Posterior vena cava (tissue), 2 donors: ENCODE measurements at places on chromosomes 6 and 20.

DNA sequence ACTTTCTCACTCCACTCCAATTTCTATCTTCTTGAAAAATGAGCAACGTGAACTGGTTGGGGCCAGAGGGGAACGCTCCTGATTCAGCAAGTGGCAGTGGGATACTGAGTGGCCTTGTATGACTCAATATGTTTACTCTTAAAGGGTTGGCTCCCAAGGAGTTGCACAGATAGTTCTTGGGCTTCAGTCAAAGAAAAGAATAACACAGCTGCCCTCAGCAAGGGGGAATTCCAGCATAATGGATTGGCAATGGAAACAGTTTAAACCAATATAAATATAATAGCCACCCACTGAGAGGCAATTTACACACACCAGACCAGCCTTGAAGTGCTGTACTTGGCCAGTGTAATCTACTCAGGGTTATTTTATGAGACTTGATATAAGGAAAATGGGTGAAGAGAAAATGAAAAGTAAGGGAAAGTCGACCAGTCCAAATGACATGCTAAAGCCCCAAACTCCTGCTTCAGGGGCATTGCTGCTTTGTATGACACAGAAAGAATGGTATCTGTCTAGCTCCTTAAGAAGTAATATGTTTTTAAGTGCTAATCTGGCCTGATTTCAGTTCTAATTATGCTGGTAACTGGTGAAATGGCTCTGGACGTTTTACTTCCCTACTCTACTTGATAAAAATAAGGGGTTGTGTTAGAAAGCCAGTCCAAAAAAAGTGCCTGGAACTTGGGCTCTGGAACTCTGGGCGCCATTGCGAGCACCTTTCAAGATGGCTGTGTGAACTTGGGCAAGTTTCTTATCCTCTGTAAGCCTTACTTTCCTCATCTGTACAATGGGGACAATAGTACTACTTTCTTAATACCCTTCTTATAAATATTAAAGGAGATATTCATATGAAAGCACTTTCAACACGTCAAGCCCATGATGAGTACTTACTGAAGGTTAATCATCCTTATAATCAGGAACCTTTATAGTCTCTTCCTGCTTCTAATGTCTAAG is 712.9 kb upstream of the MAP3K7 start:
- no peak for DNase-seq

- DNase-seq, result peak; percentile 95
These were observed at the start of gene CD40 for GRCh38 chr20:46117704-46118467. TSS of gene CD40 (plus strand) at chr20:46118314. CDS start at chr20:46118344, 30 bp downstream.

GRCh38 chr6:37182736-37183590 is 13.0 kb downstream of the PIM1 start:
- DNase-seq, result no peak

DNA sequence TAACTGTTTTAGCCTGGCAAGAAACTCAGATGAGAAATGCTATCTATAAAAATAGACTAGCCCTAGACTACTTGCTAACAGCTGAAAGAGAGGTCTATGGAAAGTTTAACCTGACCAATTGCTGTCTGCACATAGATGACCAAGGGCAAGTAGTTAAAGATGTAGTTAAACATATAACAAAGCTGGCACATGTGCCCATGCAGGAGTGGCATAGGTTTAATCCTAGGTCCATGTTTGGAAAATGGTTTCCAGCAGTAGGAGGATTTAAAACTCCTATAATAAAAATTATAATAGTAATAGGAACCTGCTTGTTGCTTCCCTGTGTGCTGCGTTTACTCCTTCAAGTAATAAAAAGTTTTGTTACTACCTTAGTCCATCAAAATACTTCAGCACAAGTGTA is 51.2 kb upstream of the ADGRF4 start:
- DNase-seq, result no peak

- DNase-seq, result no peak
These were observed 9.3 kb upstream of the FKBP1A start for GRCh38 chr20:1402149-1402548.

DNA sequence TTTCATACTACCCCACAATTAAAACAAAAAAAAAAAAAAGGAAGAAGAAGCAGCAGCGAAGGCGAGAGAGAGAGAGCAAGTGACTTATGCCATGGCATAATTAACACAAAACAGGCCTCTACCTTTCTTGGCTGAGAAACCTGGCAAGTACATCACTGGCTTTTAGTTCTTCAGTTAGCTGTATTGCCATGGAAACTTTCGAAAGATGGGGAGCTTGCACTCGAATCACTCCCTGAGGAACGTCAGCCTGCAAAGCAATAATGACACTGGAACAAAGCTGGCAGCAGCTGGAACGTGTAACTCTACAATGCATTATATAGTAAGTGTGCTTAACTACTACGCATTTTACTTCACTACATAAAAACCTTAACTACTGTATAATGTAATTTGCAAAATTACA is 126.1 kb downstream of the ARHGAP18 start:
- no peak for DNase-seq

- no peak for DNase-seq
These were observed 88.6 kb upstream of the TMEM181 start for GRCh38 chr6:158471339-158471738.

DNA sequence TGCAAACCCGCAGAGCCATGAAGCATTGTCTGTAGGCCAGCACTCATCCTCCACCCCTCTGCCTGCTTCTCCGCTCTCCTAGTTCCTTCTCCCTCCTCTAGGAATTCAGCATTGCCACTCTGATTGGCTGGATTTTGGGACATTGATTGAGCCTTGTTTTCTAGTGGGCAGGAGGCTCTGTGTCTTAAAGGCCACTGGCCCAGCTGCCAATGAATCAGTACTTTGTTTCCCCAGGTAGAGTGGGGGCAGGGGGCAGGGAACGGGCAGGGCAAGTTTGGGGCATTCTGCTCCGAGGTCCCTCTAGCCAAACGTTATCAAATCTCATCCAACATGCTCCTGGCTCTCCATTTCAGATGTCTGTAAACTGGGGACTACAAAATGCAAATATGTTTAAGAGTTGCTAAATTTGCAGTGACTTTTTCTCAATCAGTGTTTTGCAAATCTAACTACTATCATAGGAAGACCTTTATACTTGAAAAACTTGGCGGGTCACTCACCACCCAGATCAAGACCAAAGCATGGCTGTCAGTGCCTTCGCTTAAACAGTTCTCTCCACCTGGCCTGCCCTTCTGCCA is 10.4 kb upstream of the BPI start:
- DNase-seq, result no peak

GRCh38 chr6:122297010-122297409 is 102.4 kb upstream of the HSF2 start:
- DNase-seq, result no peak

DNA sequence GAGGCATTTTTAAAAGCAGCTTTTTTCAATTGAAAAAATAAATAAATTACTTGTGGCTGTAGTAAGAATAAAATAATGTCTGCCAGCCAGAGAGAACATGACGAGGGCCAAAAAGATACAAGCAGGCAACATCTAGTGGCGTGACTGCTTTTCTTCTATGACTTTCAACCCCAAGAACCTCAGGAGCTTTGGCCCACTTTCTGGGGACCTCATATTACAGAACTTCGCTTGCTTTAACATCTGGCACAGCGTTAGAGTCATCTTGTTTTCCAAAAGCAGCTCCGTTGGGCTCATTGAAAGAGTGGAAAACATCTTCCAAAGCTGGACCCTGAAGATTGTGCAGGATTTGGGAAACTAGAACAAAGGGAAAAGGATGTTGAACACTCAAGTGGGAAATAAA is 67.0 kb downstream of the ARMC2 start:
- no peak for DNase-seq

GRCh38 chr6:119116712-119117281 is 38.3 kb upstream of the FAM184A start:
- no peak for DNase-seq

- DNase-seq, result no peak
These were observed 24.3 kb downstream of the RBL1 start for GRCh38 chr20:37071481-37071911.

- no peak for DNase-seq
These were observed 108.5 kb upstream of the FLRT3 start for GRCh38 chr20:14445902-14446301.

GRCh38 chr6:17831135-17831534 is 124.4 kb upstream of the NUP153 start:
- DNase-seq, result no peak

GRCh38 chr6:130969791-130970491 is 93.1 kb downstream of the EPB41L2 start:
- DNase-seq, result no peak

- DNase-seq, result no peak
These were observed 406.3 kb upstream of the RUNX2 start for GRCh38 chr6:44921798-44922197.

GRCh38 chr6:1208876-1209275 is 103.0 kb upstream of the FOXQ1 start:
- no peak for DNase-seq

DNA sequence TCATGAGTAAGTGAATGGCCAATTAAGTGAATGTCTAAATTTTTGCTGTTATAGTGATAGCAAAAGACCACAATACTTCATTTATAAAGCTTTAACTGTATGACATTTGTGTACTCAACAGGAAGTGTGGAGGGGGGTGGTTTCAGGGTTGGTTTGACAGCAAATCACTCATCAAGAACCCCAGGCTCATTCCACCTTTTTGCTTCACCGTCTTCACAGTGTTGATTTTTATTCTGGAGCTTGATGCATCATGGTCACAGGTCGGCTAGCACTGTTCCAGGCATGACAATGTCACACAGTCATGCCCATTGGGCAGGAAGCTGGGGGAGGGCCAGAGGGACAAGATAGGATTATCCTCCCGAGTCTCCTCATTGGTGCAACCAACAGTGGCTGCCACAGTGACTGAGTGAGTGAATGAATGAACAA is 75.0 kb downstream of the MDGA1 start:
- no peak for DNase-seq

DNA sequence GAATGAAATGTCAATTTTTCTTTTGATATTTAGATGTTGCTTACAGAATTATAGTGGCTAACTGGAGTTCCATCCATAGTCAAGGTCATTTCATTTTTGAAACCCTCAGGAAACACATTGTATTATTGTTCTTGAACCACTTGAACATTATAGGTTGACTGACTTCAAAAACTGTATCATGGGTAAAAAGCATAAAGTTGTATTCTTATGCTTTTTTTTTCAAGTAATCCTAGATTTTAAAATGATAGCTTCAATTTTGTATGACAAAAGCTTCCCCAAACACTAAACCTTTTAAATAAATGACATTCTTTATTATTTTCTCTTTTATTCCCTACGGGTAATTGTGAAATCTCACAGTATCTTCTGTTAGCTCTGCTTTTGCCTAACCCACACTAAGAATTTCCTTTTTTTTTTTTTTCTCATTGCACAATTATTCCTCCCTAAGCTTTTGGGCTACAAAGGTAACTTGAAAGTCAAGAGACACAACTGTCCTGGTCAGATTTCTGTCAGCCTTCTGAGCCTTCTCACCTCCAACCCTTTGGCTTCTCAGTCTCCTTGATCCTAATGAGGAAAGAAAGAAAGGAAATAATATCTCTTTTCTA is 36.9 kb upstream of the LAMA4 start:
- DNase-seq, result no peak
